ENCODE measurements at places on chromosomes 5 and 9. TPM values are rescaled to one million over a fixed set of nuclear protein-coding genes. Genes with fewer than 3 reads are reported as not detected.

The WDR31 gene
- total RNA-seq: 4.1 TPM

The RLN2 gene
- 3.8 TPM for total RNA-seq

The ISCA1 gene
- total RNA-seq: 27.3 TPM

The LPCAT1 gene
- total RNA-seq: 73.9 TPM

The OR1L6 gene
- total RNA-seq: not detected

The OTULINL gene
- total RNA-seq: 3.0 TPM

The FAM163B gene
- 0.22 TPM for total RNA-seq

The DOK3 gene
- total RNA-seq: 5.8 TPM

The C9orf72 gene
- total RNA-seq: 22.9 TPM

Measured in mesothelial cell of epicardium (in vitro differentiated cells).